ENCODE measurements at places on chromosomes 5 and 9.

GRCh38 chr5:32686799-32687498 is 24.2 kb upstream of the NPR3 start:
- DNase-seq, result no peak

DNA sequence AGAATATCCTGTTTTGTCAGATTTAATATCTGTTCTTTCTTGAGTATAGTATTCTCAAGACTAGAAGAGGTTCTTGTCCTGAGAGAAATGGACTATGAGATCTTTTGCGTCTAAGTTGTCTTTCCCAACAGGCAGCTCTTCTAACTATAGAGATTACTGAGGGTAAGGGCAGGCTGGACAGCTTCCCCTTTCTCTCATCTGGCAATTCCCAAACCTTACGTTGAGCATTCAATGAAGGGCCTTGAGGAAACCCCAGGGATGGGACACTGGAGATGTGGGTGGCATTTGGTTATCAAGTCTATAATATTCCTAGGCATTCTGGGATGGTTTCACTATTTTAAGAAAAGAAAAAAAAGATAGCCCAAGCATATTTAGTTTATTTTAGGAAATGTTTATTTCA is 28.0 kb upstream of the C5orf47 start:
- DNase-seq, result no peak

- peak; percentile 78 for DNase-seq
Observed at GRCh38 chr9:131503626-131504465, 1.1 kb downstream of the POMT1 start.

- DNase-seq, result no peak
Observed at GRCh38 chr9:76817489-76817888, 53.3 kb downstream of the PCA3 start.

GRCh38 chr5:146667633-146668272 is 151.8 kb upstream of the GPR151 start:
- DNase-seq, result no peak

DNA sequence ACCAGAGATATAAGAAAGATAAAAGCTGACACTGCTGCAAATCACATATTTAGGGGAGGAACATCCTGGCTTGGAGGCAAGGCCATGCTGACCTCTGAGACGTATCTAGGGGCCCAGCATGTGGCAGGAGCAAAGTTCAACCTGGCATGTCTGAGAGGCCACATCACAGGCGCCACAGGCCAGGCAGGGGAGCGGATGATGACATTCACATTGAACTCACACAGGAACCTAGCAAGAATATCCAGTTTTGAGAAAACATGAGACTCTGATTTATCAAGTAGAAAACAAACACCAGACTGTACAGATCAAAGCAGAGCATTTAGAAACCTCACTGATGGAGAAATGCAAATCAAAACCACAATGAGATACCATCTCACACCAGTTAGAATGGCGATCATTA is 64.2 kb upstream of the STK32A start:
- DNase-seq, result no peak

DNA sequence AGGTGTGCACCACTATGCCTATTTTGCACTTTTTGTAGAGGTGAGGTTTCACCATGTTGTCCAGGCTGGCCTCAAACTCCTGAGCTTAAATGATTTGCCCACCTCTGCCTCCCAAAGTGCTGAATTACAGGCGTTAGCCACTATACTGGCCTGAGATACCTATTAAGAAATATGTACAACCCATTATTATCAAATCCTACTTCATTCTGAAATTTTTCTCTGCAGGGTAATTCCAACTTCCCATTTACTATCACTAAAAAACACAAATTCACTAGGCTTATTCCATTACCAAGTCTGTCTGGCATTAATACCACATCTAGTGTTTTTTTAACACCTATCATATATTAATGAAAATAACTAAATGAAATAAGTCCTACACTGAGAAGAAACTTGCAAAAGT is 18.2 kb downstream of the PPP2CA start:
- DNase-seq, result no peak

DNA sequence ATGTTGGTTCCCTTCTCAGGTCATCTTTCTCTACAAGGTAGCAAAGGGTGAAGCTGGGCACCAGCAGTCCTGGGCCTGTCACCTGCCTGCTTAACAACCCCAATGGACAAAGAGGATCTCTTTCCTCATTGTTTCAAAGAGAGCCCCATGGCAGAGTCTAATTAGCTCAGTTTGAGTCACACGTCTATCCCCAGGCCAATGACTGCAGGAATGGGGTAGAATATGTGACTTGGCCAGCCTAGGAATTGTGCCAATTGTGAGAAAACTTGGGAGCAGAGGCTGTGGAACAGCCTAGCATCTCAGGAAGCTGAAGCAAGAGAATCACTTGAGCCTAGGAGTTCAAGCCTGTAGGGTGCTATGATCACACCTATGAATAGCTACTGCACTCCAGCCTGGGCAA is 3.6 kb upstream of the RAPGEF1 start:
- DNase-seq, result no peak

Measured in NB4 (cell line).